ENCODE measurements at places on chromosomes 5 and 9.

GRCh38 chr5:98772415-98773213, 849 bp upstream of the RGMB start:
- DNase-seq, result peak; percentile 64

DNA sequence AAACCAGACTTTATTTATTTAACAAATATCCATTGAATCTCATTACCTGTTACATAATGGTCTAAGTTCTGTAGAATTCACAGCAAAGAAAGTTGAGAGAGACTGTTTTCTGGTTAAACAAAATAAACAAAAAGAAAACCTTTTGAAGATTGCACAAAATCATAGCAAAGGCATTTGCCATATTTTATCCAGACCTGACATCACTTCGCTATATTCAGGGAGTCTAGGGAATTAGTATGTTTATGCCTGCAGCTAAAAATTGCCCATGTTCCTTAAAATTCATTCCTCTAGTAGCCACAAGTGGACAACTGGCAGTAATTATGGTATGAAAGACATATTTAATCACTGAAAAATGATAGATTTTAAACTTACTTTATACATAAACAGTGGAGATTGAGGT, 577.0 kb upstream of the DAB2 start:
- DNase-seq, result no peak

DNA sequence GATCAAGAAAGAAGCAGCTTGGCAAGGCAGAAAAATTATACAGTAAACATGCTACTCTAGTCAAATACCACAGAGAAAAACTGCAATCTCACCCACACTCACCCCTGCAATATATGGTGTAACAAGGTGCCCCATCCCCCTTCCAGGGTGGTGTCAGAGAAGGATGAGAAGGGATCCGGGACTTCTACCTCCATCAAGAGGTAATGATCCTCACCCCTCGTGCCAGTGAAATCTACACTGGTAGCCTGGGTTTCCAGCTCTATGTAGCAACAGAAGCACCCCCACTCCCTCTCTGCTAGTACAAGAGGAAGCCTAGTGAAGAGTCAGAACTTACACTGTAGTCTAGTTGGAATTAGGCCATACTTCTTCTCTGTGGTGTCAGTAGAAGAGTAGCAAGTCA, 18.9 kb downstream of the SLCO4C1 start:
- no peak for DNase-seq

DNA sequence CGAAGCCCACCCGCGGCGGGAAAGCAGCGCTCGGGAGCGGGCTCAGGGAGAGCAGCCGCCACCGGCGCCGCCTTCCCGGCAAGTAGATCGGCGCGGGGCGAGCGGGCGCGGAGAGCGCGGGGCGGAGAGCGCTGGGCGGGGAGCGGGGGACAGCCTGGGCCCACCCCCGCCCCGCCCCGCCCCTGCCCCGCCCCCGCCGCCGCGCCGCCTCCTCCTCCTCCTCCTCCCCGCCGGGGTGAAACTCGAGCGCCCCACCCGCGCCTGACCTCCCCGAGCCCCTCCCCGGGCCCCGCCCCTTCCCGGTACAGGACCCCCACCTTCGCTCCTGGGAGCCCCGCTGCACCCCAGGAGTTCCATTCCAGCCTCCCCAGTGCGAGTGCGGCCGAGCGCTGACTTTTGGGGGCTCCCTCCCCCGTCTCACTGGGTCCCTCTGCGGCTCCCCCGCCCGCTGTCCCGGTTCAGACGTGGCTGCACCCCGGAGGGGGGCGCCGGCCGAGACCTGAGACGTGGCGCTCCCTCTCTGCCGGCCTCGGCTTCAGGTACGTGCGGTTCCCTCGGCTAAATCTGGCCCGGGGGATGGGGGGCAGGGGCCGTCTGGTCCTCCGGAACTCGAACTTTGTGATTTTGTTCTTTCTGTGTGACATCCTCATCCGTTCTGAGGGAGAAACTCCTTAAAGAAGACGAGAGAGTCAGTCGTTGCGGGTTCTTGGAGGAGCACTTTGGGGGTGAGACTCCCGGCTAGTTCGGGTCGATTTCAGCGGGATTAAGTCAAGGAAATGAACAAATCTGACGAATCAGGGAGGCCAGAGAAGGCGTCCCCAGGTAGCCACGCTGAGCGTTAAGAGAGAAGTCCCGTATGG, at the start of gene SEMA5A:
TSS of gene SEMA5A (minus strand) at position 84 of the 860 bp plus-strand sequence. CDS start 166,129 bp downstream, outside the sequence.
- DNase-seq, result peak; percentile 22

DNA sequence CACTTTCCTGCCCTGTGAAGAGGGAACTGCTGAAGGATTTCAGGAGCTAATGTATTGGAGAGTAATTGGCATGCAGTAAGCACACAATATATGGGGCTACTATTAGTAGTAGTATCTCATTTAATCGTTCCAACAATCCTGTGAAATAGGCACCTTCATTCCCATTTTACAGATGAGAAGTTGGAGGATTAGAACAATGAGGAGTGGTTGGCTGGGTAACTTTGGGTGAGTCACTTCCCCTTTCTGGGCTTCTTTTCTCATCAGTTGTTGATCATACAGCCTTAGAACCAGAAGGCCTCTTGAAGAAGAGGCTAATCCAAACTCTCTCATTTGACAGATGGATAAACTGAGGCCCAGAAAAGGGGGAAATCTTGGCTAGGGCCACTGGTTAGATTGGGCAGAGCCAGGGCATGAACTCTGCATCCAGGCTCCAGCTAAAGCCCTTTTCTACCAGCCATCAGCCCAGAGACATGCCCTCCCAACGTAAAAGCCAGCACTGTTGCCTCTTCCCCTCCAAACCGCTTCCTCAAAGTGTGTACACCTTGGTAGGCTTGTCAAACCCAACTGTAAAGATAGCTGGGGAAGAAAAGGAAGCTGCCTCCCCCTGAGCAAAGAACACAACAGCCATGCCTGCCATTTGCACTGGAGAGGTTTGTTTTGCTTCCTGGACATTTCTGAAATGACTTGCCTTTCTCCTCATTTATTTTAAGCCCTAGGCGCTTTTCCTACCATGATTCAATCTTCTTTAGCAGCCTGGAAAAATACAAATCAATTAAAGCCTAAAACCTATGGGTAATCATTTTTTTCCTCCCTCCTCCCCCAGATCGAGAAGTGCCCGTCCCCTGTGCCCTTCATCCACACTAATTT, 992 bp downstream of the SPACA9 start:
- DNase-seq, result no peak

DNA sequence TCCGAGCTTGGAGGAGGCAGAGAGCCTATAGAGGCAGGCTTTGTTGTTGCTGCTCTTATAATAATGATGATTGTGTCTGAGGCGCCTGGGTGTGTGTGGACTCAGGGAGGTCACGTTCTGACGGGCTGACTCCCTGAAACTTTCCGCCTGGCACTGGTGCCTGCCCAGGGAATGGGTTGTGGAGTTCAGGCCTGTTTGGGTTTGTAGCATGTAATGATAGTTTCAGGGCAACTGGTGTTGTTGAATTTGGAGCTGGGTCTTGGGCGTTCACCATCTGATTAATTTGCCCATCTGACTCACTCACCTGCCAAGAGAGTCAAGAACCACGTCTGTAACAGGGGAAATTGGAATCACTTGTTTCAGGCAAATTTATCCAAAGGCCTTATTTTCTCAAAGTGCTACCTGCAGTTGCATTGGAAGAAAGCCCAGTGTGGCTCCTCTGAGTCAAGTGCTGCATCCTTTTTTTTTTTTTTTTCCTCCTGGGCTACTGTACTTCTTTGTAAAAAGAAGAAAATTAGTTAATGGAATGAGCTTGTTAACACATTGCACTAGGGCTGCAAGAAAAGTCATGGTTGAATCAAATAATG, 386.5 kb downstream of the GADD45G start:
- DNase-seq, result no peak

DNA sequence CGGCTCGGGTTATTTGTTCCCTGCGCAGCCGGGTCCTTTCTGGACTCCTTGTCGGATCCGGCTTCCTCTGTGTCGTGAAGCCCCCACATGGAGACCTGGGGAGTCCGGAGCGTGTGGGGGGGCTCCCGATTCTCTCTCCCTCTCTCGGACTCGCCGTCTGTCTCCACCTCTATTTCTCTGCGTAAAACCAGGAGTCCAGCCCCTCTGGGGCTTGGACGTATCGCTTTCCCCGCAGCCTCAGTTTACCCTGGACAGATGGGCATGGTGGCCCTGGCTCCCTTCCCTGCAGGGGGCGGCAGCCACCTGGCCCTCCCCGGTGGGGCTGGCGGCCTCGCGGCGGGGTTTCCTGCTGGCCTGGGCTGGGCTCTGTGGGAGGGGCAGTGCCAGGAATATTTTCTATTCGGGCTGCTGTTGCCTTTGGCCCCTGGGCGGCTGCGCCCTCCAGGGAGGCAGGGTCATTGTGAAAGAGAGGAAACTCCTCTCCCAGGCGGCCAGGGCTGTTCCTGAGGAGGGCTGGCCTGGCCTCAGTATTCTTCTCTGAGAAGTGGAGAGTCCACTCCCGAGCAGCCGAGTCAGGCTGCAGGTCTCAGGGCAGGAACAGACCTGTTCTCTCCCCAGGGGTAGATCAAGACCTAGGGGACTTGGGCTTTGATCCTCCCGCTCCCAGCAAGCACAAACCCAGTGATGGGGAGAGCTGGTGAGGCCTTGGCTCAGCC, 665 bp downstream of the ASS1 start:
- no peak for DNase-seq

- no peak for DNase-seq
Measured at GRCh38 chr5:93297116-93297515, 283.9 kb downstream of the NR2F1-AS1 start.

GRCh38 chr5:15002173-15002572, 130.6 kb upstream of the ANKH start:
- no peak for DNase-seq

DNA sequence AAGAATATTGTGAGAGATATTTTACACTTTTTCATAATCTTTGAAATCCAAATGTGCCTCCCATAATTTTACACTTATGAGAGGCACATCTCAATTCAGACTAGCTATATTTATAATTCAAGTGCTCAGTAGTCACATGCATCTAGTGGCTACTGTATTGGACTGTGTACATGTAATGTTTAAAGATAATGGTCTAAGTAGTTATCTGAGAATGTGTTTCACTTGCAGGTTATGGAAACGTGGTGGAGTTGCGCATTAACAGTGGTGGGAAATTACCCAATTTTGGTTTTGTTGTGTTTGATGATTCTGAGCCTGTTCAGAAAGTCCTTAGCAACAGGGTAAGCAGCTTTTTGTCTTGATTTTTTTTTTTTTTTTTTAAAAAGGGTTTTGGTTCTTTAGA, 28.8 kb downstream of the G3BP1 start:
- DNase-seq, result no peak

- DNase-seq, result no peak
Measured at GRCh38 chr9:89738137-89738932, 133.5 kb downstream of the GADD45G start.

GRCh38 chr9:82726424-82727276, 336.3 kb downstream of the RASEF start:
- no peak for DNase-seq
